Hematopoietic multipotent progenitor cell treated with erythropoietin and hydrocortisone succinate and interleukin-3 and kit ligand, for 6 days (in vitro differentiated cells): ENCODE measurements at places on chromosomes 5 and 9.
A peak's percentile ranks its signal among the peaks of the same experiment; 100 is the strongest.

GRCh38 chr5:89071941-89072331, 189.0 kb upstream of the MEF2C start:
- no peak for DNase-seq

DNA sequence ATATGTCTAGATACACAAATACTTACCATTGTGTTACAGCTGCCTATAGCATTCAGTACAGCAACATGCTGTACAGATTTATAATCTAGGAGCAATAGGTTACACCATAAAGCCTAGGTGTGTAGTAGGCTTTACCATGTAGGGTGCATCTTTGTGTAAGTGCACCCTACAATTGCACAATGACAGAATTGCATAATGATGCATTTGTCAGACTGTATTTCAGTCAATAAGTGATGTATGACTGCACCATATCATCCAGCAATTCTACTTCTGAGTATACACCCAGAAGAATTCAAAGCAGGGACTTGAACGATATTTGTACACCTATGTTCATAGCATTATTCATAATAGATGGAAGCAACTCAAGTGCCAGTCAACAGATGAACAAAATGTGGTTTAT, 100.4 kb upstream of the SLC44A1 start:
- peak; percentile 16 for DNase-seq

- no peak for DNase-seq
These were observed 101.4 kb upstream of the SLC44A1 start for GRCh38 chr9:105143136-105143430.

- DNase-seq: no peak
These were observed 52.0 kb upstream of the NTRK2 start for GRCh38 chr9:84617411-84618029.

DNA sequence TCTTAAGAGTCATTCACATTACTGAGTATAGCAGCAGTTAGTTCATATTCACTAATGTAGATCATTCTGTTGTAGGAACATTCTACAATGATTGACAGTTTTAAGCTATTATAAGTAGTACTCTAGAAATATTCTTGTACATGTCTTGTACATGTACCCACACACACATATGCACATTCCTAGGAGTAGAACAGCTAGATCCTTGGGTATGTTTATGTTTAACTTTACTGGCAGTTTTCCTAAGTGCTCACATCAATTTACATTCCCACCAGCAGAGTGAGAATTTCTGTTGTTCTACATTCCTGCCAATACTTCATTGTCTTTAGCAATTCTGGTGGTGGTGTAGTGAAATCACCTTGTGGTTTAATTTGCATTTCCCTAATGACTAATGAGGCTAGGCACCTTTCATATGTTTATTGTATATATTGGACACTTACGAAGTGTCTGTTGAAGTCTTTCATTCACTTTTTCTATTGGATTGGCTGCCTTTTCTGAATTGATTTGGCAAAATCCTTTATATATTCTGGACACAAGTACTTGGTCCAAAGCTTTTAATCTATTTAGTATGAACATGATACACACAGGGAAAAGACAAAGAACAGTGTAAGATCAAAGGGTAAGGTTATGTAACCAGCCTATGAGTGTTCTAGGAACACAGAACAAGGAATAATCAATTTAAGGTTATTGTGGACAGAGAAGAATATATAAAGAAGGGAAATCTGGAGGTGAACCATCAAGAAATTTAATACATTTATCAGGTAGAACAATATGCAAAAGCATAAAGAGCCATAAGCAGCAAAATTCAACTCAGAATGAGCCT, 95.6 kb downstream of the MLLT3 start:
- no peak for DNase-seq

GRCh38 chr9:89234205-89235067, 55.8 kb upstream of the SHC3 start:
- peak; percentile 22 for DNase-seq

DNA sequence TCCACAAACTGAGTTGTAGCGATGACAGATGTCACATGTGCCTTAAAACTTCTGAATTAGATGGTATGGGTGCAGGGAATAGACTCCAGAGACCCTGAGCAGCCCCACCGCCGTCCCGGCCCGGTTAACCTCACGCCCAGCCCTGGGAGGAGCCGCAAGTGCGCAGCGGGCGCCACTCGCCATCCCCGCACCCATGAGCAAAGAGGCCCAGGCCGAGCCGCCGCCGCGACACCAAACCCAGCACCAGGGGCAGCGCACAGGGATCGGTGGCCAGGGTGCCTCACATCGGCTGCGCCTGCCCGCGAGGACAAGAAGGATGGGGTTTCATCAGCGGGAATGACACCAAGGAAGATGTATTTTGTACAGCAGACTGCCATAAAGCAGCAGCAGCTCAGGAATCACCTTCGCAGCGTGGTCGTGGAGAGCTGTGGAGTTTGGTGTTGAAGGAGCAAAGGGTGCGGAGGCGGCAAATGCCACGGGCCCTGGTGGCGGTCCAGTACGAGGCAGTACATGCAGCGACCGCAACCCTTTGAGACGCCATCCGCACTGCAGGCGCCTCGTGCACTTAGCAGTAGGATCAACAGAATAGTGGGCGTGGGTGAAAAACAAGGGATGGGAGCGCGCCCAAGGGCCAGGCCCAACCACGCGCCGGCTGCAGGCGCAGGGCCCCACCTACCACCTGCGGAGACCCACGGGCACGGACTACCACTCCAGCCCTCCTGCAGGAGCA, 89.7 kb downstream of the ZNF366 start:
- DNase-seq: no peak

DNA sequence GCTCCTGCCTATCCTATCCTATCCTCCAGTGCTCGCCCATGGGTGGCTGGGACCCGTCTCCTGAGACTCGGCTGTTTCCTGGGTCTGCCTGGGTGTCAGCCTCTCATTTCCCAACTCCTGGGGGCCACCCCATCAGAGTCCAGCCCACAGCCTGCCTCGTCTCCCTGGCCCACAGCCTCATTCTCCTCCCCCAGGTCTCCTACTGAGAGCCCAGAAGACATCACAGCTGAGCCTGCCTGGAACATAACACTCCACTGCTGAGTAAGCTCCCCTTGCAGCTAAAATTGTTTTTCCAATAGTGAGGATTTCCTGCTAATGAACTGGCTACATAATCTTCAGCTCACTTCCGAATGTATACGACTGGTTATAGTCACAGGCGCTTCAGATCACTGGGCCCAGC, 95.3 kb downstream of the TTLL11 start:
- DNase-seq: no peak

- no peak for DNase-seq
These were observed 101.0 kb downstream of the ZNF608 start for GRCh38 chr5:124645396-124645795.

DNA sequence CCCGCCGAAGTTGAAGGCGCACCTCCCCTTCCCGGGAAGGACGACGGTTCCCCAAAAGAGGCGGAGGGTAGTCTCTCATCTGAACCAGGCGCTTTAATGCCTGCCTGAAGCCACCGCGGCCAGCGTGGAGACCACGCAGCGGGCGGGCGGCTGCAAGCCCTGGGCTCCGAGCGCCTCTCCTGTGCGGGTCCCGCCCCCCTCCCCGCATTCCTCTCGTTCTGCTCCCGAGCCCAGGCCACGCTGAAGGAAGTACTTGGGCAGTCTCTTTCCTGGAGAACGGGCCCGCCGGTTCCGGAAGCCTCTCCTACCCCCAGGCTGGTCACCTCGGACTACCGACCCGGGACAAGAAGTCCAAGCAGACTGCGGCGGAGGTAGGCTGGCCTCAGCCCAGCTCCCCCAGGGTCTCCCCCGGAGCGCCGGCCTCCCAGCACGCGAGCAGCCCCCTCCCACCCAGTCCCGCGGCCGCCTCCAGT, 571 bp downstream of the PPIC start:
- peak; percentile 2 for DNase-seq
